ENCODE measurements at places on chromosomes 1 and 21.

GRCh38 chr1:29389533-29390041 lies 153.3 kb downstream of the PTPRU start:
- DNase-seq = no peak

GRCh38 chr1:232743999-232744398 lies 61.2 kb upstream of the MAP10 start:
- no peak for DNase-seq

DNA sequence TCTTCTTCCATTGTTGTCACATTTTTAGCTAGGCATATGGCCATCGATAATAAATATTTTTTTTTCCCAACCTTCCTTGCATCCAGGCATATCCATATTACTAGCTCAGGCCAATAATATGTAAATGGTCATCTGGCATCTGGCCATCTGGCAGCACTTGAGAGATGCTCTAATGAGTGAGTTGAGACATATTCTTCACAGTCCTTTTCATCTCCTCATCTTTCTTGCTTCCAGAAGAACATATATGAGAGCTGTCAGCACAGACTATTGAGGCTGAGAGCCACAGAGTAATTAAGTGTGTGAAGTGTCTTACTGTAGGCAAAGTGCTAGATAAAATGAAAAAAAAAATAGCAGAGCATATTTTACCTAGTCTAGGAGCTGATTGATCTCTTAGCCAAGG lies 628.4 kb upstream of the TMPRSS15 start:
- DNase-seq = no peak

- no peak for DNase-seq
These were observed 102.3 kb downstream of the SPSB1 start for GRCh38 chr1:9395018-9395417.

DNA sequence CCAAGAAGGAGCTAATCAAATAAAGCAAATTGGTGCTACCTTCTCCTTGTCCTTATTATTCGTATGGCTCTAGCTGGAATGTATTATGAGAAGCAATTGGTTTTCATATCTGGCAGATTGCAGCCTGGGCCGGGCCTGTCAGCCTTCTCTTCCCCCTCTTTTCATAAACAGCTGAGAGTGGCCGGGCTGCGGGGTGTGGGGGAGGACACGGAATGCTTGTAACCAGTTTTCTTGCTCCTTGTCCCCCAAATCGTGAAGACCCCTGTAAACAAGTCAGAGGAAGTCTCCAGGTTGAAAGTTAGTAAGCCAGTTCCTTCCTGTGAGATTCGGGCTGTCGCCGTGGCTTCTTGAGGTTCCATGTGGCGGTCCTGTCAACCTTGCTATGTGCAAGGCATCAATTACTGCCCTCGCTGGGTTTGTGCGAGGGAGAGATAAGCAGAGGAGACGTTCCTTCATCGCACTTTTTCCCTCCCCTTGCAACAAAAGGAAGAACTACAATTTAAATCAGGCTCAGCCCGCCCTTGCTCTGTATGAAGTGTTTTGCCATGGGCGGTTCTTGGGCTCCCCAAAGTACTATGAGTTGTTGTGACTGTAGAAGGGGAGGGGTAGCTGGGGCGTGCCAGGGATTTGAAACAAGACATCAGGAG lies 450.7 kb downstream of the CAMTA1 start:
- no peak for DNase-seq

- no peak for DNase-seq
These were observed 52.2 kb downstream of the USP25 start for GRCh38 chr21:15781986-15782385.

- no peak for DNase-seq
These were observed 405.1 kb downstream of the VAV3 start for GRCh38 chr1:107559881-107560280.

GRCh38 chr21:35189077-35189863 lies 140.2 kb upstream of the RUNX1 start:
- DNase-seq = no peak

DNA sequence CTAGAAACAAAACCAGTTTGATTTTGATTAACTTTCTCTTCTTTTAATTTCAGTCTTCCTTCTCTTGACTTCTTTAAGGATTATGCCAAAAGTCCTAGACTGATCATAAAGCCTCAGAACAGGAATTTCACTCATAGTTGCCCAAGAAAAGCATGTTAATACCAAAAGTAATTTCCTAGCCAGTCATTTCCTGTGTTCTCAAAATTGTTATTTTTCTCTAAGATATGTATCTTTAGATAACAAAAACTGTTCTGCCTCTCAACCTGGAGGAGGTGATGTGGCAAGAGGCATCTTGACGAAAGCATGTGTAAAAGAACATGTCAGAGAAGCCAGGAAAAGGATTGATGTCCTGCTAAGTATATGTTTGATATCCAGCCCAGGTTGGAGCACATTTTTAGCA lies 78.0 kb upstream of the IPO9 start:
- DNase-seq = no peak

GRCh38 chr1:151024540-151025146 lies 11.7 kb upstream of the BNIPL start:
- DNase-seq = peak; percentile 80

DNA sequence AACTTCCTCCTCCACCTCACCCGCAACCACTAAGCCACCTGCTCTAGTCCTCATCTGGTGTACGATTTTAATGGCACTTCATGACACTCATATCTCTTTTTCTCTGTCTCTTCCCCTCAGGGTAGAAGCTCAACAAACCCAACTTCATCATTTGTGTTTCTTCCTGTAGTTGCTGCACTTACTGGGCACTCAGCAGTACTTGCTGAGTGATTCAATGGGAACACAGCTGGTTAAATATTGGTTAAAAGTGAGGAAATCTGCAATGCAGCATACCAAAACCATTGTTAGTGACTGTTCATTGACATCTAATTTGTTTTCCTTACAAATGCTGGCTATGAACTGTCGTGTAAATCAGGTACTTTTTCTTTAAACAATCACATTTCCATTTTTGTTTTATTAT lies 541.1 kb upstream of the PRMT6 start:
- DNase-seq = no peak

GRCh38 chr1:14486401-14487201 lies 111.9 kb upstream of the KAZN start:
- no peak for DNase-seq

GRCh38 chr1:108038653-108039236 lies 73.8 kb upstream of the VAV3 start:
- no peak for DNase-seq

DNA sequence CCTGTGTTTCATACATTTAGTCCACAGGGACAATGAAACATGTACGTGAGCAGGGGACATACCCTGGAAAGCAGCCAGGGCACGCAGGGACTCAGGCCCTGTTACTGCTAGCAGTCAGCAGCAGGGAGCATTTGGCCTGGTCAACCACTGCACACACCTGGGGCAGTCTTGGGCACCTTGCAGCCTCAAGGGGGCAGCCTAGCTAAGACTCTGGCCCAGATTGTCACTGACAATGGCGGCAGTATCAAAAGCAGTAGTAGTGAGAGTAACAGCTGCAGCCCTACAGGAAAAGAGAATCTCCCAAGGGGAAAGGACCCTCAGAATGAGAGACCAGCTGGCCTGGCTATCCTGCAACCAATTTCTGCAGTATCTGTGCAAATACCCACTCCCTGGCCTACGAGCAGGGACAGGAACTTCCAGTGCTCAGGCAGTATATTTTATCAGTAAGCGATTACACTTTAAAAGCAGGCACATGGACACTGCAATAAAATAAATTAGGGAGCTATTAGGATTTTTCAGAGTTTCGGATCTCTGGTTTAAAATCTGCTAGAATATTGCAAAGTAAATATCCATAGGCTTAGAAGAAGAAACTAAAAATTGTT lies 475.6 kb downstream of the LTN1 start:
- peak; percentile 30 for DNase-seq

DNA sequence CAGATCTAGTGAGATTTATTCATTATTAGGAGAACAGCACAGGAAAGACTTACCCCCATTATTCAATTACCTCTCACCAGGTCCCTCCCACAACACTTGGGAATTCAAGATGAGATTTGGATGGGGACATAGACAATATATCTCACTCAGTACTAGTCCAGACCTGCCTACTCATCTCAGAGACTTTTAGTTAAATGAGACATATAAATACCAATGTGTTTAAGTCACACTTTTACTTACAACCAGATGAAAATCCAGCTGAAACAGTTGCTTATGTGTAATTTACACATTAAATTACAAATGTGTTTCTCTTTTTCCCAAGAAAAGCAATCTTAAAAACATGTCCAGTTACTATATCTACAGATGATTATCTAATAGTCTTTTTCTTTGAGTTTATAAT lies 1145.6 kb downstream of the KCNT2 start:
- no peak for DNase-seq

- no peak for DNase-seq
These were observed 7.0 kb downstream of the CFAP45 start for GRCh38 chr1:159892944-159893343.

DNA sequence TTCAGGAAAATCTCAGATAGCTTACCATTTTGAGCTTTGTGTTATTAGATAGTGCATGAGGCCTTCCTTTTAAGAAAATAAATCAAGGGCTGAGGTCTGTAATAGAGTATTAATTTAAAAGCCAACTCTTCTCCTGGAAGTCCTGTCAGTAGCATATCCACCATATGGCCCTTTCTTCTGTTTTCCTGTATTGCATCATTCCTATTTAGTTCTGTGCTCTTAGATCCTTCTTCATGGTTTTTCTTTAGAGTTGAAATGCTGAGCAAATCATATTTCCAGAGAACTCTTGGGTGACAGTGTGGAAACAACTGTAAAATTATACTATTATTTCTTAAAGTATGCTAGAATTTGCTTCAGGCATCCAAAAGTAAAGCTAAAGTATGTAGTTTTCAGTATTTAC lies 91.7 kb downstream of the TTC3 start:
- no peak for DNase-seq
